ENCODE measurements at places on chromosomes 4 and X.

DNA sequence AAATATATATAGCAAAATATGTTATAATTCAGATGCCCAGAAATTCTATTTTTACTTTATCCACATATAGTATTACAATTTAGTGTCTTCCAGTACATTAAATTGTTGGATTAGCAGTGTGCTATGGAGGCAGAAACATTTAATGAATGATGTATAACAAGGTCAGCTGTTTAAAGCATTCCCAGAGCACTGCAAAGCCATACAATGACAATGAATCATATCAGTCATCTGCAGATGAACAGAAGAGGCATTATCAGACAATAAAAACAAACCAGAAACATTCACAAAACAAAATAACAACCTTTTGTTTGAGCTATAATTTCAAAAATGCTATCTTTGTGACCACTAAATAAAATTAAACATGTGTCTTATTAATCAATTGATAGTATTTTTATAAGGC is 524.2 kb downstream of the FAT4 start:
- DNase-seq, result peak; percentile 8

GRCh38 chrX:113741744-113742143 is 842.1 kb upstream of the HTR2C start:
- no peak for DNase-seq

- peak; percentile 62 for DNase-seq
Observed at GRCh38 chr4:9812501-9813340, 31.3 kb downstream of the DRD5 start.

DNA sequence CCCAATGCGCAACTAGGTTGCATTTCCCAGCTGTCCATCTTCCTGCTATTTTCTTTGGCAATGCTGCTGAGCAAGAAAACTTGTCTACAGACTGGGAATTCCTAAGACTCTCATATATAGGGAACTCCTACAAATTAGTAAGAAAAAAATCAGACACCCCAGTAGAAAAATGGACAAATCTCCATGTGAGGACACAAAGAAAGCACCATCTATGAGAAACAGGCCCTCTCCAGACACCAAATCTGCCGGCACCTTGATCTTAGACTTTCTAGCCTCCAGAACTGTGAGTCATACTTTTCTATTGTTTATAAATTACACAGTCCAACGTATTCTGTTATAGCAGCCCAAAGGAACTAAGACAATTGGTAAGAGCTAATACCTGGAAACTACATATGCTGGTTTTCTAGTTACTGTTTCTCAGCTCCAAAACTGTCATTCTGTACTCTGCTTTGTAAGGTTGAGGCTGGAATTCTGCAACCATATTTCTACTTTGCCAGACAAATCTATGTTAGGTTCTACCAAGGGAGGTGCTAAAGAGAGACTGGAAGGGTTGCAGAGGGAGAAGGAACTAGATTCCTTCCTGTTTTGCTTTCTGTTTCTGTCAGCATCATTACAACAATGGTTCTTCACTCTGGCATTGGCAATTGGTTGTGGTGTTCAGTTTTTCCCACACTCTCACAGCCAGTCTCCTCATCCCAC is 35.7 kb upstream of the FAM241A start:
- peak; percentile 30 for DNase-seq

GRCh38 chr4:147975933-147976928 is 244.3 kb downstream of the ARHGAP10 start:
- DNase-seq, result no peak

GRCh38 chr4:150625033-150625432 is 43.1 kb downstream of the MAB21L2 start:
- no peak for DNase-seq

DNA sequence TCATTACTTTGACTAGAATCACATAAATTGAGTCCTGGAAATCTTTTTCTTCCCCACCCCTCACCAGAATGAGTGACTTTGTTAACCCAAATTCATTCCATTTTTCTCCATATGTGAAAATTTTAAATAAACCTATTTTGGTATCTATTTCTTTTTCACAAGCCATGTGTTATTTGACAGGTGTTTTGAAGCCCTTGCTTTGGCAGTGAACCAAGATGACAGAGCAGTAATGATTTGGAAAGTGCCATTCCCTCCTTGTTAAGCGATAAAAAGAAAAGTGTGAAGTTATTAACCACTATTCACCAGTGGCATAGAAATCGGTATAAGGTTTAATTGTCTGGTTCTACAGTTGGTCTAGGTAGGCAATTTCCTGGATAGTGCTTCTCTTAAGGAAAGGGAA is 66.1 kb downstream of the POLA1 start:
- no peak for DNase-seq

DNA sequence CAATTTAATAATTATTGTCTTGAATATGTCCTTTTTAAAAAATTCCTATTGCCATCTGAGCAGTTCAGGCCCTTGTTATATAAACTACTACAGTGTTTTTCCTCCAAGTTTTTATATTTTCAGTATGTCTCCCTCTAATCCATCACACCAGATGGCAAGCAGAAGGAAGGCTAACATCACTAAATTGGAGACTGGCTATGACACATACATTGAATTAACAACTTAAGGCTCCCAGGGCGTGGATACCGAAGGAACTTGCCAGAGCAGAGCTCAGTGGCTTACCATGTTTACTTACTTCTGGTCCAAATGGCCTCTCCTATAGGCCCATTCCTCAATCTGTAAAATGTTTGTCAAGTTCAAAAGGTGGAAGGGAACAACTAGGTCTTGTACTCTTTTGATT is 13.0 kb downstream of the MAGEB1 start:
- no peak for DNase-seq

GRCh38 chrX:39630344-39630743 is 467.4 kb downstream of the BCOR start:
- DNase-seq, result no peak

- DNase-seq, result no peak
Observed at GRCh38 chrX:153818571-153819383, 11.6 kb downstream of the PDZD4 start.

GRCh38 chr4:124711471-124712371 is 811 bp downstream of the ANKRD50 start:
- DNase-seq, result peak; percentile 79

DNA sequence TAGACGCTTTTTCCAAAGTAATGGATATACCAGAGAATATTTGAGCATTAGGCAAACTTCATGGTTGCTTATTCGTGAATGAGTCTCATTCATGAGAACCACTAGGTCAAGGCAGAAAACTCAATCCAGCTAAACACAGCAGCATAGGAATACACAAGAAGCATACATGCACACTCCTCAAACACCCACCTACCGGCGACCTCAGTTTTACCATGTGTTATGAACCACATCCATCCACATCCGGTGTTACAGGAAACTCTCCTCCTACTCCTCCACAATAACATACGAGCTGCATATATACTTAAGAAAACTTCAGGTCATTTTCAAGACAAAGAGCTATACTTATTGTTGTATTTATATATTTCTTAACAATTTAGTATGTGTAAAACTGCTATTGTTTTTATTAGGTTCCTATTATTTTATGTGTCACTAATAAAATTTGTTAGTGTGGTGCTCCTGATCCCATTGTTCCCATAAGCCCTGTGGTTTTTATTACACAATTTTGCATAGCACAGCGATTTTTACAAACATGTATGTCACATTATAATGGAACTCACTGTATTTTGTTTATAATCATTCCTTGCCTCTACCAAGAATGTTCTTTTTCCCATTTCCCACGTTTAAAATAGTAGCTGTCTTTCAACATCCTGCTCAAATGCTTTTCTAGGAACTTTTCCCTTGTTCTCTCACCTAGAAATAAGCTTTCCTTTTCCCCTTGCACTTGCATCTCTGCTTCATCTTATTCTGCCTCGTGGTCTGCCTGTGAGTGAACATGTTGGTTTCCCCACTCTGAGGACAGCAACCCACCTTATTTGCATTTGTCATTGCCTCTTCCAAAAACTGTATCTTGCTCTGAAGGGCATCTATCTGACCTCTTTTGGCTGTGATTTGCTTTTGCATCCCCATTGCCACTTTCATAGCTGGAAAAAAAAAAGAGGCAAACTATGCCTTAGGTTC is 48.3 kb downstream of the STBD1 start:
- no peak for DNase-seq

- DNase-seq, result no peak
Observed at GRCh38 chrX:136019226-136019625, 34.0 kb downstream of the SLC9A6 start.

DNA sequence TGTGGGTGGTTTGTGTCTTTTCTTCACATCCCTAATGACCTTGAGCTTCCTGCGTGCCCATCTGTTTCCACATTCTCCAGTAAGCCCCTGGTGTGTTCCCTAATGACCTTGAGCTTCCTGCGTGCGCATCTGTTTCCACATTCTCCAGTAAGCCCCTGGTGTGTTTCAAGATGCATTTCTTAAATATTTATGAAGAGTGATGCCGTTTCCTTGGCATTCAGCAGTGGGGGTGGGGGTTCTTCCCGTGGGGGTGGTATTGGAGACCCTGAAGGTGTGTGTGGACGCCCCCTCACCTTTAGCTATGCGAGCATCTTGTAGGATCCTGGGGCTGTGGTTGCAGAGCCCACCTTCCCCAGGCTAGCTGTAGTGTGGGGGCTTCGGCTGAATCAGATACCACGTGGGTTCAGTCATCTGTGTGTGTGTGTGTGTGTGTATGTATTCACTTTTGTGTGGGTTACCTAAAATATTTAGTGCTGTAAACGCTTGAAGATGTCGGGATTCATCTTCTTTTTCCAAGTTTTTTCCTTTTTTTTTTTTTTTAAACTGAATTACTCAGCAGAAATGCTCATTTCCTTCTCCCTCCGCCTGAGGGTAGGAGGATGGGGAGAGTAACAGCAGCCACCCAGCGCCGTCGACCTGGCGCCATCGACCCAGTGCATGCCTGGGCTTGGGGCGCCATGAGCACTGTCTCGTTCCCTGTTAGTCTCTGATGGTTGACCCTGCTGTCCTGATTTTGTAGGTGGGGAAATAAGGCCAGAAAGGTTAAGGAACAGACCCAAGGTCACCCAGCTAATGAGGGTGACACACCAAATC is 9.9 kb downstream of the NSG1 start:
- DNase-seq, result no peak

DNA sequence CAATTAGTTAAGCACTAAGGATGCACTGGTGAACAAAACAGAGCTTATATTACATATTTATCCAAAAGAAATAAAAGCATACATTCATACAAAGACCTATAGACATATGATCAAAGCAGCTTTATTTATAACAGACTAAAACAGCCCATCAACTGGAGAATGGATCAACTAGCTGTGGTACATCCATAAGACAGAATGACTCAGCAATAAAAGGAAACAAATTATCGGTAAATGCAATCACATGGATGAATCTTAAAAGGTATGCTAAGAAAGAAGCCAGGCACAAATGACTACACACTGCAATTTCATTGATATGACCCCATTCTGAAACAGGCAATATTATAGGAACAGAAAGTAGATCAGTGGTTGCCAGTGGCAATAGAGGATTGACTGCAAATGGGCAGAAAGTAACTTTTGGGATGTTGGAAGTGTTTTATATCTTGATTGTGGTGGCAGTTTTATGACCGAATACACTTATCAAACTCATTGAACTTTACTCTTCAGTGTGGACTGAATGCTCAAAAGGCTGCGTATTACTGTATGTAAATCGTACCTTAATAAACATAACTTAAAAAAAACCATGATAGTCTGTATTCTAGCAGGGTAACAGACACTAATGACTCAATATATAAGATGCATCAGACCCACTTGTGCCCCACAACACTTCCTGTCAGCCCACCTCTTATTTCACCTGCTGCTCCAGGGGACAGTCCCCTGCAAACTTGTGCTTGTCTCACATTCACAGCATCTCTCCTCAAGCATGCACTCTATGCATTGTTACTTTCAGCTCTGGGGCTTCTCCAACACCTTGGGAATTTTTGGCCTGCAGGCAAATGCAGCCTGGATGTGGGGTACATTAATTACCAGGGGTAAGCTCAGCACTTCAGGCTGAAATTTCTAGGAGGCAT is 59.1 kb downstream of the MID1IP1 start:
- no peak for DNase-seq

GRCh38 chr4:7841894-7842293 is 97.8 kb downstream of the AFAP1 start:
- DNase-seq, result no peak

- DNase-seq, result no peak
Observed at GRCh38 chr4:146183209-146183608, 7.7 kb downstream of the LSM6 start.

DNA sequence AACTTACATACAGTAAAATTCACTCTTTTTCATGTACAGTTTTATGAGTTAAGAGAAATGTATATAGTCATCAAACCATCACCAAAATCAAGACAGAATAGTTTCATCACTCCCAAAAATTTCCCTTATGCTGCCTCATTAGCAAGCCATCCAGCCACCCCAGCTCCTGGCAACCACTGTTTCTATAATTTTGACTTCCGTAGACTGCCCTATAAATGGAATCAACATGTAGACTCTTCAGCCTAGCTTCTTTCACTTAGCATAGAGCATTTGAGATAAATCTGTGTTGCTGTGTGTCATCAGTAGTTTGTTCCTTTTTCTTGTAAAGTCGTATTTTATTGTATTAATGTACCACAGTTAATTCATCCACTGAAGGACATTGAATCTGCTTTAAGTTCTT is 23.2 kb downstream of the HDX start:
- no peak for DNase-seq

GRCh38 chrX:20414066-20414465 is 147.4 kb upstream of the RPS6KA3 start:
- no peak for DNase-seq

DNA sequence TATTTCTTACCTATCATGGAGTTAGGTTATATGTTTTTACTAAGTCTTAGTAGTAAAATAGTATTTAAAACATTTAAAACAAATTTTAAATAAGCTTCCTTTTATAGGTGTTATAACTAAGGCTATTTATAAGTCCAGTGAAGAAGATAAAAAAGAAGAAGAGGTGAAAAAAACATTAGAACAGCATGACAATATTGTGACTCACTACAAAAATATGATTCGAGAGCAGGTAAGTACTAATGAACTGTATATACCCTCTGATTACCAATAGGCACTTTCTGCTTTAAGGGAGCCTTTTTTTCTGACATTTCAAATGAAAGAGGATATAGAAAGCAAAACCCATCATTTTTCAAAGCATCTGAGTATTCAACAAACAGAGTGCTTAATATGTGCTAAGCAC is 76.6 kb downstream of the USO1 start:
- DNase-seq, result no peak

DNA sequence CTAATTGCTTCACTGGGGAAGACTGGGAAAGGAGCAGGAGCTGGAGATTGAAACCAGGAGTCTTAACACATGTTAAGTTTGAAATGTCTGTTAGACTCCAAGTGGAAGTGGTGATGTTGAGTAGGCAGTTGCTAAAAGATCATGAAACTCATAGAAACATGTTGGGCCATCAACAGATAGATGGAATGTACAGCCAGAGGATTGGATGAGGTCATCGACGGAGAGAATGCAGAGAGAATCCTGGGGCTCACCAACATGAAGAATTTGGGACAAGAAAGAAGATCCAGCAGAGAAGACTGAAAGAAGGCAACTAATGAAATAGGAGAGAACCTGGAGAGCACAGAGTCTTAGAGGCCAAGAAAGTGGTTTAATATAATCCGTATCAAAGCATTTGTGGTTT is 19.4 kb upstream of the TSPAN5 start:
- no peak for DNase-seq
